ENCODE measurements at places on chromosomes 2 and 18.

DNA sequence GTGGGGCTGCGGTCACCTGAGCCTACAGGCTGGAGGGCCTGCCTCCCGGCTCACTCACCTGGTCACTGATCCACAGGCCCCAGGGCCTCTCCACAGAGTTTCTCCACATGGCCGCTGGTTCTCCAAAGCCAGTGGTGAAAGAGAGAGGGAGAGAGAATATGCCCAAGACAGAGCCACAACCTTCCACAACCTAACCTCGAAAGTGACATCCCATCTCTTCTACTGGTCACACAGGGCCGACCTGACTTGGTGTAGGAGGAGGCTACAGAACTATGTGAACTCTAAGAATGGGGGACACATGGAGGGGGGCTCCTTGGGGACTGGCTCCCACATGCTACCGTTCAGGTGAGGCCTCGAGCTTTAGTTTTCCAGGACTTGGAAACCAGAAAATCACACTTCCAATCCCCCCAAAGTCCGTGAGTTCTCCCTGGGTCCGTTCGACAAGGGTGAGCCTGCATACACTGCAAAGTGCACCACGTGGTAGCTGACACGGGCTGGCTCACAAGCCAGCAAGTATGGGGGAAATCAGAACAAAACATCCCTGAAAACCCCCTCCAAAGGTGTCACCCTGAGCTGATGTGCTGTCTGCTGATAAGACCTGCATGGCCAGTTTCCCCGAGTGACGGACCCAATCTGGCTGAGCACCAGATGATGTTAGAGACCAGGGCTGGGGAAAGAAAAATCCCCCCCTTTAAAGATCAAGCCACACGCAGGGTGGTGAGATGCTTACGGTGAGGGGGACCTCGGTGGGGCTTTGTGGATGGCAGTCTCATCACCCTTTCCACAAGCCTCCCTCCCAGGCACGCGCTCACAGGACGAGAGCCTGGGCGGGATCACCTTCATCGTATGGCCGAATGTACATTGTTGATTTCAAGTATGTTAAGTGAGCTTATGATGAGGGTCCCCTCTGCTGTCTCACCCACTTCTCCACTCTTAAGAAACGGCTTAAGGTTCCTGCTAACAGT lies 54.2 kb upstream of the SEMA4C start:
- no peak for DNase-seq

GRCh38 chr18:31183302-31183701 lies 20.6 kb upstream of the DSC1 start:
- DNase-seq = no peak

GRCh38 chr2:70574109-70574508 lies 20.5 kb upstream of the TGFA start:
- no peak for DNase-seq

- no peak for DNase-seq
These were observed 53.3 kb downstream of the CCDC148 start for GRCh38 chr2:158403237-158403636.

DNA sequence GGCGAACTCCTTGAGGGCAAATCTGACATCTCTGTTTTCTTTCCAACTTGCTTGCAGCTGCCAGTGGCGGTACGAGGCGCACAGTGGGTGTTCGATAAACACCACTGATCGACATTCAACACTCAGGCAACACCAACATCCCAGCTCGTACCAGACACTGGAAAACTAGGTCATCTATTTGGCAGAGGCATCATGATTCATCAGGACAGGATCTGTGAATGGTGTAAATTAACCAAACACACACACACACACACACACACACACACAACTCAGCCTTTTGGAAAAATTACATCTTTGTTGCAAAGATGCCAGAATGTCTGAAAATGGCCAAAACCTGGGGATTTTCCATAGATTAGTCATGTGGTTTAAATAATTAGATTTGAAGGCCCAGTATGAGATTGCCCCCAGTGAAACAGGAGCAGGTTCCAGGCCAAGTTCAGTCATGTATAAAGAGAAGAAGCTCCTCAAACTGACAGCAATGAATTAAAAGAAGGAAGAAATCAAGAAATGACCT lies 150.5 kb upstream of the NCKAP5 start:
- DNase-seq = no peak

GRCh38 chr2:160157861-160158829 lies 41.9 kb downstream of the ITGB6 start:
- no peak for DNase-seq

GRCh38 chr2:173017646-173018420 lies 57.8 kb upstream of the MAP3K20 start:
- DNase-seq = no peak

DNA sequence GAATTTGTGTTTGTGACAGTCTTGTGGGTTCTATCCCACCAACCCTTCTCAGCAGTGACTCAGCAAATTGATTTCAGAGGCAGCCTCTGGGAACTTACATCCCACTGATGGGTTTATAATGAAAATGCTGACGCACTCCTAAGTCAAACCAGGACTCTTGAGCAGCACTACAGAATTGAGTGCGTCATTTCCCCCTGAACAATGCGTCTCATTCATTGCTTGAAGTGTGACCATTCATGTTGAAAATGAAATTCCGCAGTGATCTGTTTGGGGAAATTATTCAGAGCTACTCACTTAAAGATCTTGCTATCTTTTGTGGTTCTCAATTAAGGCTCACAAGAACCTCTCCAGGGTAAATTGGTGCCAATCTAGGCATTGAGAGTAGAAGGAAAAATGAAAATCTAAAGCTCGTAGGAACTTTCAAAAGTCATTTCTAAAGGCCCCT lies 417.7 kb upstream of the SLC14A2 start:
- no peak for DNase-seq

DNA sequence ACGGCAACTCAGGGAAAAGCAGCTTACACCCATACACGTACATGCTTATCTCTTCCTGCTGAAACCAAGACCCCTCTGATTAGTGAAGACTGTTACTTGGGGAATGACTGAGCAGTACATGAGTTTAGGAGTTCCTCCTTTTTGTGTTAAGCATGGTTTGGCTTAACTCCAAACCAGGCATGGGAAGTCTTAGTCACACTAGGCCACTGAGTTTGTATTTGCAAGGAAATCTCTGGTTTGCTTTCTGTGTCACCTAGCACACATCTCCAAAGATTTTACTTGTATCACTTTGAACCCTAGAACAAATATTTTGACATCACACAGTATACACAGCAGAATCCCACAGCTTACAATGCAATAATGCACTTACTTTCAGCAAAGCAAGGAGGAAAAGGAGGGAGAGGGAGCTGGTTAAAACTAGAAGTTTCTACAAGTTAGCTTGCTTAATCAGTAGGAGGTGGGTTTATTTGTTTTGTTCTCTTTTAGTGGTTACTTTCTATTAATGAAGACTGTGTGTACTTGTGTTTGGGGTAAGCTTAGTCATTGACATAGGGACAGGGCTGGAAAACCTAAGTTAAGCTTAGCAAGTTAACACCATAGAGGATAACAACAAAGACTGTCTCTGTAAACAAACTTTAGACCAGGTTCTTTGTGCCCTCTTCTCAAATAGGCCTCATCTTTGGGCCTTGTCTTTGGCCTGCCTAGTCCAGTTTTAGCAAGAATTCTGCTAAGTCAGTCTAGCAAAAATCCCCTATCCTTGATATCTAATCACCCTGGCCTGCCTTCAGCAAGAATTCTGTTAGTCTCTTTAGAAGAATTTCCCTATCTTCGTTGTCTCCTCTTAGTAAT lies 219.4 kb downstream of the MREG start:
- DNase-seq = peak; percentile 31

GRCh38 chr2:49355611-49356010 lies 201.3 kb upstream of the FSHR start:
- no peak for DNase-seq

- no peak for DNase-seq
These were observed 193.2 kb downstream of the TPGS2 start for GRCh38 chr18:36635414-36636096.

DNA sequence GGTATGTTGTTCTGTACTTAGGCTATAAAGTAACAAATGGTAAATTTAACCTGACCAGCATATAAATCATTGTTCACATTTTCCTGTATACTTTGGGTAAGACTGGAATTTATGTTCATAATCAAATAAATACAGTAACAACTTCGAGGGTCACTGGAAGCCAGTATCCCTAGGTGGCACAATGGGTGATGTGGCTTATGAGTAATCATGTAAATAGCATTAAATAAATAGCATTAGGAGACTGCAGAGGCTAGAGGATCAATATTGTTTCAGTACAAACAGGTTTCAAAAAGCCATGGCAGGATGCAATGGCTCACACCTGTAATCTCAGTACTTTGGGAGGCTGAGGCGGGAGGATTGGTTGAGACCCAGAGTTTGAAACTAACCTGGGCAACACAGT lies 690.6 kb downstream of the SLC4A3 start:
- no peak for DNase-seq

GRCh38 chr2:136920652-136921333 lies 155.4 kb downstream of the THSD7B start:
- DNase-seq = no peak

DNA sequence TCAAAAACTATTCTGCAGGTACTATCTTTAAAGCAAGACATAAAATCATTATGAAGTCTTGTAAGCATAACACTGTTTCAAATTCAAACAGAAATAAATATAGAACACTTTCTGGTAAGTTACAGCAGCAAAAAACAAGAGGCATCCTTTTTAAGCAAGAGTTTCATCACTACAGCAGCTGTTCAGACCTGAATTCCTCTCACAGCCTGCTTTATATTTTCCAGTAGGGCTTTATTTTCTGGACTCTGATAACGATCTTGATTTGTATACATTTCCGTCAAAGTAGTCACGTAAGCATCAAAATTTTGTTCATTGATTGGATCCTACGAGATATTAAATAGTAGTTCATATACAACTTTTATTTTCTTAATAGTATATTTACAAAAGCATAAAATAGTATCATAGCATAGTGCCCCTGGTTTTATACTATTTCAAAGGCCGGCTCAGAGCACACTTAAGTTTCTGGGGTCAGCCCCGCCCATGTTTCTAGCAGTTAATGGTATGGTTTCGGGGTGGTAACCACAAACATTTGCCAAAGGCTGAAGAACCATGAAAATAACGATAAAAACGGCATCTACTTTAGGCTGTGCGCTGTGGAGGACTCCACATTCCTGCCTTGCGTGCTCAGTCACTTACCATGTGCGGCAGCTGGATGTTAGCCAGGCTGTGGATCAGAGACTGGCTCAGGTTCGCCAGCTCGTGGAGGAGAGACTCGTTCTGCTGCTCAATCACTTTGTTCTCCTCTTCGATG lies 47.5 kb upstream of the PXDN start:
- DNase-seq = no peak

- DNase-seq = no peak
These were observed 72.2 kb upstream of the EML6 start for GRCh38 chr2:54651291-54651690.

DNA sequence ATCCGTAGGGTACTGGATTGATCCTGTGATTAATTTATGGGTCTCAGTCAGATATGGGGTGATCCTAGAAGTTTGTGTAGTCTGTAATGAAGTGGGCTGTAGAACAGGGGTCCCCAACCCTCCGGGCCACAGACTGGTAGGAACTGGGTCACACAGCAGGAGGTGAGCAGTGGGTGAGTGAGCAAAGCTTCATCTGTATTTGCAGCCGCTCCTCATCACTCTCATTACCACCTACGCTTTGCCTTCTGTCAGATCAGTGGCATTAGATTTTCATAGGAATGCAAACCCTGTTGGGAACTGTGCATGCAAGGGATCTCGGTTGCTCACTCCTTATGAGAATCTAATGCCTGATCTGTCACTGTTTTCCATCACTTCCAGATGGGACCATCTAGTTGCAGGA lies 48.8 kb downstream of the EML4 start:
- DNase-seq = no peak

DNA sequence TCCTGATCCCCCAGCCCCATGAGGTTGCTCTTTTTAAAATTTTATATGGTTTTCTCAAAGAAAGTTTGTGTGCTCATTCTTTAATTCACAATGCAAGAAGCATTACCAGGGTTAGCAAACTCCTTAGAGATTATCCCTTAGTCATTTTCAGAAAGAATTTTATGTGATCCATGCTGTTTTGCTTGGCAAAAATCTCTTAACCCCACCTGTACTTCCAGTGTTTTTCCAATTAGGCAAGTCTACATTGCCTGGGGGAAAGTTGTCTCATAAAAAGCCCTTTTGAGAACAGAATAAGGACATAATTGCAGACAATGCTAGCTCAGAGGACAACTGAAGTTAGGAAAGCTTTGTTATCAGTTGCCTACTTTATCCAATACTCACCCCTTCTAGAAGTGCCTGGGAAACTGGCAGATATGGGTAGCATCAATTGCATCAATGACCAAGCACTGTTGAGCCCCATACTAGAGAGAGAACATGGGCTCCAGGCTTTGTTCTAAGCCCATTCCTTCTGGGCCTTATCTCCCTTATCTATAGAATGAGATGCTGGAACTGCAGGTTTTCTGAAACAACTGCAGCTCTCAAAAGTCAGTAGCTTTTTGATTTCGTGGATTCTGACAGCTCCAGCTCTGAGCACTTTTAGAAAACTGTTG lies 265.9 kb upstream of the SPHKAP start:
- no peak for DNase-seq

GRCh38 chr2:39435234-39435633 lies 1.9 kb downstream of the MAP4K3 start:
- DNase-seq = no peak

GRCh38 chr2:227826019-227826521 lies 12.4 kb downstream of the CCL20 start:
- no peak for DNase-seq

GRCh38 chr18:65057439-65058083 lies 693.3 kb upstream of the CDH7 start:
- DNase-seq = no peak

- DNase-seq = peak; percentile 48
These were observed 68.0 kb downstream of the ZFP36L2 start for GRCh38 chr2:43158259-43158880.

- no peak for DNase-seq
These were observed 12.9 kb upstream of the ANKRD53 start for GRCh38 chr2:70965506-70965905.

GRCh38 chr2:212902421-212902820 lies 249.0 kb downstream of the IKZF2 start:
- no peak for DNase-seq

GRCh38 chr2:219078126-219078525 lies 17.4 kb upstream of the IHH start:
- no peak for DNase-seq

DNA sequence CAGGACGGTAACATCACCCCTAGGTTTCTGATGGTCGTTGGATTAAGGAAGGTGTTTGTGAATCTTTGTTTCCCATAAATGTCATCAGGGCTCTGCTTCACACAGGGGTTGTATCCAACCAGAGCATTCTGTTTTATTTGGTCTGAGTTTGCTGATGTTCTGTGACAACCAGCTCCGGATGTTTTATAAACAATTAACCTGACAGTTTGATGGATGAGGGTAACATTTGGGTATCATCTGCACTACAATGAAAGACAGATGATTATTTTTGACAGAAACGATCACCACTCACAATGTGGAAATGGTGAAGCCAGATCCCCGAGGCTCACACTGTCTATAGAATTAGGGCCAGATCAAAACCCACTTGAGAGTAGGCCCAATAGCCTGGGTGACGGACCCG lies 107.1 kb downstream of the CDC42EP3 start:
- DNase-seq = no peak

DNA sequence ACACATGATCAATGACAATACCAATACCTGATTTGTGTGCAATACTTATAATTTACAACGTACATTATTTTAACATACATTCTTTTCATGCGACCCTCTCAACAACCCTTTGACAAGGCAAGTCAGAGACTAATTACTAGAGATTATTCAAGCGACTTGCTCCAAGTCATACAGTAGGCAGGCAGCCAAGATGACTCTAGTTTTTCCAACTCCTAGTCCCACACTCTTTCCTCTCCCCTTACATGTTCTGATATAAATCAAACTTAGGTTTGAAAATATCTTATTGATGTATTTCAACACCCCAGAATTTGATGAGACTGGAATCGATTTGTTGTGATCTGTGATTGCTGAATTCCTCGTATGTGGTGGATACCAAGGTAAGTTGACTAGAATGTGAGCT lies 8.0 kb upstream of the CYP27C1 start:
- no peak for DNase-seq

All from omental fat pad (tissue), 4 donors.